ENCODE measurements at places on chromosomes 16 and 17.

GRCh38 chr17:77916703-77917481, 41.6 kb upstream of the TNRC6C start:
- no peak for DNase-seq

GRCh38 chr16:29807426-29808218, 1.3 kb downstream of the MAZ start:
- DNase-seq, result peak; percentile 95

DNA sequence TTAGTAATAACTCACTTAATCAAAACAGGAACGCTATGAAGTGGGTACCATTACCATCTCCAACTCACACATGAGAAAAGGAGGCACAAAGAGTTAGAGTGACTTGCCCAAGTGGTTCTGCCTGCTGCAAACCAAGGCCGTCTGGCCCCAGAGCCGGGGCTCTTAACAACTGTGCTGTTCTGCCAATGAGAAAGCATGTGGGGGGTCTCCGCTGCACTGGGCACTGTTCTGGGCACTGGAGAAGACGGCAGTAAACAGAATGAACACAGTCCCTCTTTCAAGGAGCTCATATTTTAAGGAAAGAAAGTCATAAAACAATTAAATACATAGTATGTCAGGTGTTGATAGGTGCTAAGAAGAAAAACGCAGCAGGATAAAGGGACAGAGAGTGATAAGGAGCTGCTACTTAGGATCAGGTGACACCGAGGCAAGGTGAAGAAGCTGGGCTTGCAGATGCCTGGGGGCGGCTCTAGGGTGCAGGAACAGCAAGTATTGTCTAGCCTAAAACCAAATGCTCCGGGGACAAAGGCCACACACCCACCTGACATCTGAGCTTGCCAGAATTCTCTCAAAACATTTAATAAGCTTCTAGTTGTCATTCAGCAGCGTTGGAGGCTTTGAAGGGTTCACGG, 6.5 kb downstream of the STX8 start:
- DNase-seq, result no peak

GRCh38 chr16:81997738-81998137, 13.5 kb downstream of the SDR42E1 start:
- no peak for DNase-seq
